ENCODE measurements at places on chromosomes 16 and 17.

DNA sequence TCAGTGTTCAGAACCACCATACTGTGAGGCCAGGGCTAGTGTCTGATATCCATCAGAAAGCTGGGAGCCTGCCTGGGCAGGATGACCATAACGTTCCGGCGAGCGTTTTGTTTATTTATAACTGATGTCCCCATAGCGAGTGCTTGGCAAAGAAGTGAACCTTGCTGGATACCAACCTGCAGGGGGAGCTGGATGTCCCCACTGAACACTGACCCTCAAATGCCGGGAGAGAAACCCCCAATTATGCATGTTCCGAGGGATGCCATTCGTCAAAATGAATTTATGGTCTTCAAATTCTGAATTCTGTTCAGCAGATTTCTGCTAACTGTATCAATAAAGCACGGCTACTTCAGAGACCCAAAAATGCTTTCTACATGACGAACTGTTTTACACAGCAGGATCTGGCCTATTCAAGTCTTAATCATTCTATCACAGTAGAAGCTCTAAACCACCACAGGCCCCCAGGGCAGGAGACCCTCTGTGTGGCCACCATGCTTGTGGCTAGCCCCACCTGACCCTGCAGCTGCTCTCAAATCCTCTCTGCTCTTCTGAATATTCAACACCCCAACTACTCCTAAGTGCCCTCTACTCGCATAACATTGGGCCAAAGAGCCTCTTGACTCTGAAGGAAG, 15.2 kb downstream of the MED24 start:
- DNase-seq = peak; percentile 50

DNA sequence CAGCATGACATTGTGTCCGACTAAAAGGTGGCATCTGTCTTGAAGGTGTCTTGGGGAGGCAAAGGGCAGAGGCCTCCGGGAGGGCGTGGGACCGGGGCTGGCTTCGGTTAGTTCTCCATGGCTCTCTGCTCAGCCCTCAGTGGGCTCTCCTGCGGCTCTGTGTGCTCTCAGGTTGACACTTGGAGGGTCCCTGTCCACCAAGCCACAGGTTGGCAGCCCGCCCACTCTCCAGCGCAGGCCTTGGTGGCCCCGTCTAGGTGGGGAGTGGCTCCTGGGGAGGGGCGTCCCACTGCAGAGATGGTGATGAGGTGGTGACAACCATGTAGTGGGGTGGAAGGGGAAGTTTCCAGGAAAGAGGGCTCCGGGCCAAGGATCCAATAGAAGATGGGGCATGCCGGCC, 31.6 kb downstream of the ADGRG5 start:
- DNase-seq = no peak

DNA sequence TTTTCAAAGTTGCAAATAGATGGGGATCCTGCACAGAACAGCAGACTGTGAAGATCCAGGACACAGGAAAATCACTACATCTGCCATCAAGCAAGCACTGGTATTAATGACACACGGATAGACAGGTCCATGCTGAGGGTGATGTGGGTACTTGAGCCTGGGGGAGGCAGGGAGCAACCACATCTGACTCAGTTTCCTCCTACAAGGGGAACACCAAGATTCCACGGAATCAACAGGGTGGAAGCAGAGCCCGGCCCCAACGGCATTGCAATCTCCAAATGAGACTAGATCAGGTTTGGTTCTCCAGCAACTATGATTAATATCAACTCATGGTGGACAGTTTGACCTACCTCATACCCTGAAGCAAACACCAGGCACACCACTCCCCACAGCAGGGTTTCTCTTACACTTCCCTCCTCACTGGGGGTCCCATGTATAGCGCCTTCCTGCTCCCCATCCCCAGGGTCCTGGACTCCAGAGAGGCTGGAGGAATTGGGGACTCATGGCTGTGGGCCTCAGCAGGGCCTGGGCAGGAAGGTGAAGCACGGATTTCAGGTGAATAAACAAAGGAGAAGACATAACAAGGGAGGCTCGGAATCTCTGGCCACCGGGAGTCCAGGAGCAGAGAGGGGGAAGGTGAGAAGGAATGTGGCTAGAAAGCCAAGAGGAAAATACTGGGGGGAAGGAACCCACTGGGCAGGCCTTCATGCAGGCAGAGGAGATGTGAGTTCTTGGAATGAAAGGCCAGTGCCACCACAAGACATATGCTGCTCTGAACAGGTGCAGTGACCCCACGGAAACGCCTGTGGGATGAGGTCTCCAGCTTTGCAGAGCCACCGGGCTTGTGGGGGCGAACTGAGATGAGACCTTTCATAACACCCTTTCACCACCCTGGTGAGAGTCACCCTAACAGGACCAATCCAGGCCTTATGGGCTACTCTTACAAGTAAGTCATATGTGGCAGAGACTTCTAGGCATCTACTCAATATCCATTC, 29.5 kb upstream of the PIK3R6 start:
- DNase-seq = no peak

DNA sequence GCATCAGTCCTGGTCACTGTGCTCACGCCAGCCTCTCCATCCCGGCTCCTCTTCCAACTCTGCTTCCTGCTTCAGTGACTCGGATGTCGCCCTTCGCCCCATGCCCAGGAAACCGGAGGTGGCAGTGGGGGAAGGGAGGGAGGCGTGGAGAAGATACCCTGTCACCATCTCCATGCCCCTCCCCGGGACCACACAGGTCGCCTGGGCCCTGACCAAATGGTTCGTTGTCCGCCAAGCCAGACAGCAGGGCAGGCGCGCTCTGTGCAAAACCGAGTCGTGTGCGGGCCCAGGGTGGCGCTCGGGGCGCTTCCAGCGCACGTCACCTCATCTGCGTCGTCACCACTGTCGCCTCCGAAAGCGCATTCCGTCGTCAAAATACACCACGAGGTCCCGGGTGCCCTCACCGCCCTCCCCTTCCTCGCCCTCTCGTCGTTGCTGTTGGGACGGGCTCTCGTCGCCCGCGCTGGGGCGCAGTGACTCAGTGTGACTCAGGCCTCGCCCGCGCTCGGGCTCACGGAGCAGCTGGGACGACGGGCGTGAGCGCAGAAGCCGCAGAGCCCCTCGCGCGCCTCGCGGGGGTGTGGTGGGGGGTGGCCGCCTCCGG, 39.2 kb downstream of the ZNF778 start:
- peak; percentile 64 for DNase-seq

- no peak for DNase-seq
These were observed 1.7 kb upstream of the CBX8 start for GRCh38 chr17:79798299-79799173.

GRCh38 chr17:40707745-40708144, 4.2 kb upstream of the KRT24 start:
- DNase-seq = no peak

DNA sequence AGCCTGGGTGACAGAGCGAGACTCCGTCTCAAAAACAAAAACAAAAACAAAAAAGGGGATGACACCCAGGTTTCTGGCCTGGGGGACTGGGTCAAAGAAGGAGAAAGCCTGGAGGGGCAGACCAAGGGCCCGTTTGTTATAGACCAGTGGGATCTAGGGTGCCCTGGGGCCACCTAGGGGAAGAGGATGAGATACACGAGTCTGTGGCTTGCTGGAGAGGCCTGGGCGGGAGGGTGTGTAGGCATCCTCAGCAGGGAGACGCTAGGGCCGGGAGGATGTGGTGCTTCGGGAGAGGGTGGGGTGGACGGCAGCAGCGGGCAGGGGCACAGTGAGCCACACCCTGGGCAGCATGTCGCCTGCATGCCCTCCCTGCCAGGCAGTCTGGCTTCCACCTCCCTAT, 17.1 kb upstream of the CRK start:
- DNase-seq = no peak

- no peak for DNase-seq
These were observed 19.0 kb downstream of the GRB2 start for GRCh38 chr17:75386430-75386829.

GRCh38 chr16:57305159-57305811, 20.8 kb upstream of the PLLP start:
- DNase-seq = no peak

DNA sequence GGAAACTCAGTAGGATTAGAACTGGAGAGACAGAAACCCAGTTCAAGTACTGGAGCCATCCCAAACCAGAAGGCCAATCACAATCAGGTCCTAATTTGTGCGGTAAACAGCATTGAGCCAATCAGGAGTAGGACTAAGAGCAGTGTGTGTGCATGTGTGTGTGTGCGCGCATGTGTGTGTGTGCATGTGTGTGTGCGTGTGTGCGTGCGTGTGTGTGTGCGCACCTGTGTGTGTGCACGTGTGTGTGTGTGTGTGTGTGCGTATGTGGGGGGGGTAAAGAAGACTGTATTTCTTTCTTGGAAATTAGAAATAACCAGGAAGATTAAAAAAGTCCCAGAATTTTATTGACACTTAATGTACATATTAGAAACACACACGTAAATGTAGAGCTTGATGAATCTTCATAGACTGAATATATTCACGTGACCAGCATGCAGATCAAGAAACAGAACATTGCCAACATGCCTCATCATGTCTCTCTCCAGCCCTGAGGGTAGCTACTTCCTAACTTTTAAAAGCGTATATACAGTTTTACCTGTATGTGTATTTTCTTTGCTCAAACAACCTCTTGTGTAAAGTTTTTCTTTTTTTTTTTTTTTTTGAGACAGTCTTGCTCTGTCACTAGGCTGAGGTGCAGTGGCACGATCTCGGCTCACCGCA, 919 bp upstream of the DHRS7C start:
- DNase-seq = no peak

- no peak for DNase-seq
These were observed 4.1 kb downstream of the ICAM2 start for GRCh38 chr17:64016231-64016784.

DNA sequence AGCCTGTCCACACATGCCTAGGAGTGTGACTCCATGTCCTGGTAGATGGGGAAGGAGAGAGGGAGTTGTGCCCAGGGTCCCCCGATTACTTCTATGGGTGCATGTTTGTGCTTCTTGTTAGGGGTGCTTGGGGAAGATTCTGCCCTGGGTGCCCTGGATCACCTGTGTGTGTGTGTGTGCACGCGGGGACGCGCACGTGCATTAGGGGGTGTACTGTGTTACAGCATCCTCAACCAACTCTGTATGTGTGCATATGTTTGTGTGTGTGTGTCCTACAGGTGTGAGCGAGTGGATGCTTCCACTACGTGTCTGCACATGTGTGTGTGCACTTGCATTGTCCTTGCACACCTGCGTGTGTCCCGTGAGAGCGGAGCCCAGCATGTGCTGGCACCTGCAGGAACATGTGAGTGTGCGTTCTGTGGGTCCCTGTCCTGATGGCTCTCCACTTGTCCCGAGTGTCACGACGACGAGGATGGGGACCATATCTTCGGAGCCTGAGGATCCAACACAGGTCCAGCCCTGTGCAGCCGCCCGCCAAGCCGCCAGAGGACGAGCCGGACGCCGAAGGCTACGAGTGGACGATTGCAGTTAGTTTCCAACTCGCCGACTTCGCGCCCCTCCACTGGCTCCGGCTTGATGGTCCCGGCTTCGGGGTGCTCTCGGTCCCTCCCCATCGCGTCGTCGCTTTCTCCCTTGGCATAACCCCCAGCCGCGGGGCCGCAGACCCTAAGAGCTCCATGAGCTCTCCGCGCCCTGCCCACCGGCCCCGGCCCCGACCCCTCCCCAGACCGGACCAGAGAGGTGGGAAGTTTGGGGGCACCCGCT, 6.0 kb upstream of the TBC1D3B start:
- no peak for DNase-seq

DNA sequence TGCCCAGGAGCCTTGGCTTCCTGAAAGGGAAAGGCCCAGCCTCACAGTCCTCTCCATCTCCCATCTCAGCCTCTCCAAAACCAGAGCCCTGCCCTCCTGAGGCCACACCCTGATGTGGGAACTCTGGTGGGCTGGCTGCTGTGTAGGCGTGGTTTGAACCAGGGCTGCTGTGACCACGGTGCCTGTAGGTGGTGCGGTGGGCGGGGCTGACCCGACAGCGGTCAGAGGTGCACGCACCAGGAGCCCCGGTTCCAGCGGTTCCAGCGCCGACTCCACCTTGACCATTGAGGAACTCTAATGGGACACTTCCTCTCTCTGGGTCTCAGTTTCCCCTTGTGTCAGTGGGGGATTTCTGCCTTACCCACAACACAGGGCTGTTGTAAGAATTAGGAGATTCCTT, 2.4 kb downstream of the RAP1GAP2 start:
- DNase-seq = peak; percentile 49
